Heart right ventricle (tissue), 16 donors: ENCODE measurements at places on chromosomes 1 and 21.

GRCh38 chr1:247332623-247333361, 1.1 kb upstream of the ZNF496 start:
- peak; percentile 27 for DNase-seq

DNA sequence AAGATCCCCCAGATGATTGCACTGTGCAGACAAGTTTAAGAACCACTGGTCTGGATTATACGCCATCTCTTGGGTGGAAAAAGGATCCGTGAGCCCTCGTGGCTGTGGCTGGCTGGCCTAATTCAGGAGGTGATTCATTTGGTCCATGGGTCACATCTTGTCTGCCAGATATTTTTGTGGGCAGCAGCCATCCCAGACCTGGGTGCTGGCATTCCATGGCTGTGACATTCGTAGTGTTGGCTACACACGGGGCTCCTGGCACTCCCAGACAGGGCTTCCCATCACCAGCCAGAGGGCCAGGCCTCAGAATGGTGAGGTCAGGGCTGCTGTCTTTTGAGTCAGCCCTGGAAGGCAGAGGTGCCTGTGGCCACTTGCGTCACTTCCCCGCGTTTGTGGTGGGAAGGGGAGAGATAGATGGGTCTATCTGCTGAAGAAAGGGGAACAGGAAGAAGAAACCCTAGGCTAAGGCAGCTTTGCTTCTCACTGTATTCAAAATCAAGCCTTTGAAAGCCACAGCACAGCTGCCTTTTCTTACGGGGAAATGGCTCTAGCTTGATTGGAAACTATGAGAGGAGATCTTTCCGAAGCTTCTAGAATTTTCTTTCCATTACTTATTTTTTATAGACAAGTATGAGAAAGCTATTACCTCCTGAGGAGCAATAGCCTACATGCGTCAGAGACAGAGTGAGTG, 32.4 kb downstream of the EIF2D start:
- peak; percentile 71 for DNase-seq

DNA sequence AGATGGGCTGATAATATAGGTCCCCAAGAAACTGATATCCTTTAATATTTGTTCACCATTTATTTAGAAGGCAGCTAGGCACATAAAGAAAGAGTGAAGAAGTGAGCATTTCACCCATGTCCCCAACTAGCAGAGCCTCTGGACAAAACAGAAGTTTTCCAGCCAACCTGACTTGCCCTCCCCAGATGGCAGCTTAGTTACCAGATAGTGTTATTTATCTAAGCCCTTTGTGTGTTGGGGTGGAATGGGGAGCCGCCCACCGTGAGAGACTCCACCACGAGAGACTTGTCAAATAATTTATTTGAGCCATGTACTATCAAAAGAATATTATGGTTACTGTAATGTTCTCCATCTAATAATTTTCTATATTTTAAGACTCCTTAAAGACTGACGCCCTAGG, 54.9 kb upstream of the C1orf198 start:
- no peak for DNase-seq

DNA sequence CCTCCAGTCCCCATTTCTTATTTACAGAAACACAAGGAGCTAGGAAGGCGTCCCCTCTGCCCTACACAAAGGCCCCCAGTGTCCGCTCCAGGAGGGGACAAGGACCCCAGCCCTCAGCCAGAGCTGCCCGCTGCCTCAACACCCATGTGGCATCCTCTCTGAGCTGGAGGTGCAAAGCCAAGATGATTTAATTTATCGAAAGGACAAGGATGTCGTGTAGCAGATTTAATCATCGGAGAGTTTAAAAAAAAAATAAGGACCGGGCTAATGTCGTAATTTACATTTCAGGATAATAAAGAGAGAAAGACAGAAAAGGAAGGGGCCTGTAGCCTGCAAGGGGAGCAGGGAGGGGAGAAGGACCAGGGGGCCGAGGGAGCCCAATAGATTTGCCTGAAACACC, 68.3 kb upstream of the CASZ1 start:
- no peak for DNase-seq

GRCh38 chr1:61782771-61783170, 40.5 kb downstream of the PATJ start:
- DNase-seq: no peak
